ENCODE measurements at places on chromosomes 5 and 9.

GRCh38 chr9:134341306-134341705 lies 15.1 kb downstream of the RXRA start:
- no peak for DNase-seq

- no peak for DNase-seq
These were observed 40.6 kb upstream of the ZNG1F start for GRCh38 chr9:41229408-41230401.

- no peak for DNase-seq
These were observed 184.9 kb upstream of the TAS2R1 start for GRCh38 chr5:9815051-9815450.

- no peak for DNase-seq
These were observed 11.2 kb downstream of the IRX2 start for GRCh38 chr5:2740051-2740875.

- DNase-seq, result no peak
These were observed 5.4 kb downstream of the ATP10B start for GRCh38 chr5:160846642-160847041.

- DNase-seq, result no peak
These were observed 63.6 kb upstream of the BOD1 start for GRCh38 chr5:173679909-173680630.

GRCh38 chr5:143061161-143061945 lies 291.2 kb downstream of the ARHGAP26 start:
- no peak for DNase-seq

DNA sequence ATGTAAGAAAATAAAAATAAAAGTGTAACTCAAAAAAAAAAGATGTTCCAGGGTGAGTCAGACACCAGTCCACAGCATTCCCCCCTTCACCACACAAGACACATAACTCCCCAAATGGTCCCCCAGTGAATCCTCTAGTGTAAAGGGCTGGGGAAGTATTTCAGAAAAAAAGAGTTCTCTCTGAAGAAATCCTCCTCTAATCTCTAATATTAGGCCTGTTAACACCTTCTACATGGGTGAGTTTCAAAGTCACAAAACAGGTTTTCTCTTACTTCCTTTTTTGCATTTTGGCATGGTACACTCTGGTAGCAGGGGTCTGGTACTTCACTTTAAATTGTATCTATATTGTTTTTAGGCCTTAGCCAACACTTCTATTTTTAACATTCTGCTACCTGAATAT lies 28.2 kb downstream of the RNF145 start:
- DNase-seq, result no peak
